ENCODE measurements at places on chromosomes 4 and X. TPM values are rescaled to one million over a fixed set of nuclear protein-coding genes. Genes with fewer than 3 reads are reported as not detected.

The IL2 gene
- total RNA-seq, result not detected

The CXXC4 gene
- 0.12 TPM for total RNA-seq

The LRAT gene
- total RNA-seq, result 0.76 TPM

The CT55 gene
- not detected for total RNA-seq
